Activated CD4-positive, alpha-beta memory T cell treated with anti-CD3 and anti-CD28 coated beads for 36 hours (primary cell): ENCODE measurements at places on chromosomes 13 and 19.

DNA sequence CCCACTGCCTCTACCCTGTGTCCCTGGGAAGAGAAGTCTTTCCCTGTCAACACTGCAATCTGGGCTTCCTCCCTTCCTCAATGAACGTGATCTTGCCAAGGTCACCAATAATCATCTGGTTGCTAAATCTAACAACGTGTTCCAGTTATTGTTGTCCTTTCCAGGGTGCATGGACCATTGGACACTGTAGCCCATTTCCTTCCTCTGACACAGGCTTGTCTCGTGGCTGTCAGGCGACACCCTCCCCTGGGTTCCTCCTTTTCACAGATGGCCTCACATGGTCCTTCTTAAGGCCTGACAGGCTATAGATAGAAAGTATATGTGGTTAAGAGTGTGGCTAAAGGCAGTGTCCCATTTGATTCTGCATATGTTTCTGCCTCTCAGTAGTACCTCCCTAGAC is 67.7 kb upstream of the STARD13 start:
- H3K27ac ChIP-seq = no peak overlapping the region
- H3K27me3 ChIP-seq = peaks cover 47% of the 10 kb centered on the region
- no peak for DNase-seq
- peaks cover 2% of the 10 kb centered on the region for H3K4me1 ChIP-seq
- no peak overlapping the region for H3K4me3 ChIP-seq

DNA sequence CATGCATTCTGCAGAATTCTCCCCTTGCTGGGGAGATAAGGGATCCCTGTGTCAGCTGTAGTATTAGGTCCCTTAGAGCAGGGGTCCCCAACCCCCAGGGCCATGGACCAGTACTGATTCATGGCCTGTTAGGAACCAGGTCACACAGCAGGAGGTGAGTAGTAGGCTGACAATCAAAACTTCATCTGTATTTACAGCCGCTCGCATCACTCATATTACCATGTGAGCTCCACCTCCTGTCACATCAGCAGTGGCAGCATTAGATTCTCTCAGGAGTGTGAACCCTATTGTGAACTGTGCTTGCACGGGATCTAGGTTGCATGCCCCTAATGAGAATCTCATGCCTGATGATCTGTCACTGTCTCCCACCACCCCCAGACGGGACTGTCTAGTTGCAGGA is 37.9 kb downstream of the CPAMD8 start:
- no peak overlapping the region for H3K4me3 ChIP-seq
- no peak overlapping the region for H3K27ac ChIP-seq
- peaks cover 3% of the 10 kb centered on the region for H3K27me3 ChIP-seq
- no peak for DNase-seq

- no peak overlapping the region for H3K4me3 ChIP-seq
- peaks cover 97% of the 10 kb centered on the region for H3K36me3 ChIP-seq
- no peak for DNase-seq
- no peak overlapping the region for H3K27ac ChIP-seq
- no peaks in the 10 kb centered on the region for H3K4me1 ChIP-seq
- H3K27me3 ChIP-seq = no peaks in the 10 kb centered on the region
Measured at GRCh38 chr19:53076984-53077383, 26.2 kb downstream of the ZNF160 start.

- no peak overlapping the region for H3K4me3 ChIP-seq
- no peaks in the 10 kb centered on the region for H3K36me3 ChIP-seq
- peaks cover 3% of the 10 kb centered on the region for H3K4me1 ChIP-seq
Measured at GRCh38 chr13:50326811-50327210, 311.6 kb downstream of the KCNRG start.

DNA sequence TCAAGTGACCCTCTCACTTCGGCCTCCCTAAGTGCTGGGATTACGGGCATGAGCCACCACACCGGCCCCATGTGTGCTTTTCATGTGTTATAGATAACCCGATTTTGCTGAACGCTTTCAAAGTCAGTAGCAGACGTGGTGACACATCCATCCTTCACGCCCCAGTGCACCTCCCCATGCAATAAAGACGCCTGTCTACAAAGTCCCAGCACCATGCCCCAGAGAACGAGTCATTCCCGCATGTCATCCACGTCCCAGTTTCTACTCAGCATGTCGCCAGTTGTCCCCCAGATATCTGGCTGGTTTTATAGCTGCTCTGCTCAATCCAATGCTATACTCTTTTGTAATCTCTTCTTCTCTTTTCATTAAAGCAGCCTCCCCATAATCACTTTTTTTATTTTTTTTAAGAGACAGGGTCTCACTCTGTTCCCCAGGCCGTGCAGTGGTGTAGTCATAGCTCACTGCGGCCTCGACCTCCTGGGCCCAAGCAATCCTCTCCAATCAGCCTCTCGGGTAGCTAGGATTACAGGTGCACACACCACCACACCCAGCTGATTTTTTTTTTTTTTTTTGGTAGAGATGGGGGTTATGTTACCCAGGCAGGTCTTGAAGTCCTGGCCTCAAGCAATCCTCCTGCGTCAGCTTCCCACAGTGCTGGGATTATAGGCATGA is 42.5 kb downstream of the DNM2 start:
- peak overlapping the region; percentile 71 for H3K4me3 ChIP-seq
- peak; percentile 71 for DNase-seq
- peaks cover 22% of the 10 kb centered on the region for H3K36me3 ChIP-seq
- no peaks in the 10 kb centered on the region for H3K27me3 ChIP-seq
- peak overlapping the region; percentile 86 for H3K27ac ChIP-seq

DNA sequence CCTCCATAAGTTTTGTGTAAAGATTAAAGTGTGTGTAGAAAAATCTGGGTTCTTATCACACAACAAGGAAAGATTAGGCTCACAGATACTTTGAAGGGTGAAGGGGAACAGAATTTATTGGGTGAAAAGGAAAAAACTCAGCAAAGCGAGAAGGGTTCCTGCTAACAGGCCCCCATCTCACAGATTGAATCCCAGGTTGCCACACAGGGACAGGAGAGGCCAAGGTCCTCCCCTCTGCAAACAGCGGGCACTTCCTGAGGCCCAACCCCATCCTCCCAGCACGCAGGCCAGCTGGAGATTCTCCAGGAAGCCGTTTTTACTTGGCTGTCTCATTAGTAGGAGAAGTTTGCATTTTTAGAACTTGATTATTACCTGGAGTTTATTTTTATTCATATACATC is 15.2 kb upstream of the ERCC5 start:
- peaks cover 5% of the 10 kb centered on the region for H3K36me3 ChIP-seq
- H3K27ac ChIP-seq = no peak overlapping the region
- H3K4me3 ChIP-seq = no peak overlapping the region
- no peaks in the 10 kb centered on the region for H3K27me3 ChIP-seq
- H3K4me1 ChIP-seq = no peaks in the 10 kb centered on the region

DNA sequence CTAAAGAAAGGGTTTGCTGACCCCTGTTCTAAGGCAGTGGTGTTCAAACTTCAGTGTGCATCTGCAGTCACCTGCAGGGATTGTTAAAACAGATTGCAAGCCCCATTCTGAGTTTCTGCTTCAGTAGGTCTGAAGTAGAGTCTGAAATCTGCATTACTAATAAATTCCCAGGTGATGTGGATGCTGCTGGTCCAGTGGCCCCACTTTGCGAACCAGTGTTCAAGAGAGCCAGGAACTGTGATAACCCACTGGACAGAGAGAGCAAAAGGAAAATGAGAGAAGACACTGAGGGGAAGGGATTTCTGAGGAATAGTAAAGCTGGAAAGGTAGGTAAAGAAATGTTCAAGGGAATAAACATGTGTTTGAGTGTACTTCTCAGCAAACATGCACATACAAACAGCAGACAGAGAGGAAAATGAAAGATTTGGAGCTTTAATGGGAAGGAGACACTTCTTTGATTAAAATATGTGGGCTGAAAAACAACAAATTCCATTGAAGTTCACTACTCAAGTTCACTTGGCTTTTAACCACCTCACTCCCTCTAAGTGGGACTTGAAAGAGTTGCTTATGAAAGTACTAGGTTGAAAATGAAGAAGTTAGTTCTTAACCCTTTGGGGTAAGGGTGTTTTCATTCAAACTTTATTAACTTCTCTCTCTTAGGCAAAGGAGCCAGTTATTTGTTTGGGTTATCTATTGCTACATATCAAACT is 26.4 kb upstream of the FAM216B start:
- no peak overlapping the region for H3K4me3 ChIP-seq
- no peaks in the 10 kb centered on the region for H3K36me3 ChIP-seq
- H3K27me3 ChIP-seq = peaks cover 5% of the 10 kb centered on the region
- no peak for DNase-seq
- peaks cover 2% of the 10 kb centered on the region for H3K4me1 ChIP-seq
- no peak overlapping the region for H3K27ac ChIP-seq

- no peaks in the 10 kb centered on the region for H3K36me3 ChIP-seq
- H3K27me3 ChIP-seq = peaks cover 2% of the 10 kb centered on the region
- no peak for DNase-seq
- H3K4me1 ChIP-seq = no peaks in the 10 kb centered on the region
Measured at GRCh38 chr13:44404261-44405132, 30.9 kb downstream of the SERP2 start.

DNA sequence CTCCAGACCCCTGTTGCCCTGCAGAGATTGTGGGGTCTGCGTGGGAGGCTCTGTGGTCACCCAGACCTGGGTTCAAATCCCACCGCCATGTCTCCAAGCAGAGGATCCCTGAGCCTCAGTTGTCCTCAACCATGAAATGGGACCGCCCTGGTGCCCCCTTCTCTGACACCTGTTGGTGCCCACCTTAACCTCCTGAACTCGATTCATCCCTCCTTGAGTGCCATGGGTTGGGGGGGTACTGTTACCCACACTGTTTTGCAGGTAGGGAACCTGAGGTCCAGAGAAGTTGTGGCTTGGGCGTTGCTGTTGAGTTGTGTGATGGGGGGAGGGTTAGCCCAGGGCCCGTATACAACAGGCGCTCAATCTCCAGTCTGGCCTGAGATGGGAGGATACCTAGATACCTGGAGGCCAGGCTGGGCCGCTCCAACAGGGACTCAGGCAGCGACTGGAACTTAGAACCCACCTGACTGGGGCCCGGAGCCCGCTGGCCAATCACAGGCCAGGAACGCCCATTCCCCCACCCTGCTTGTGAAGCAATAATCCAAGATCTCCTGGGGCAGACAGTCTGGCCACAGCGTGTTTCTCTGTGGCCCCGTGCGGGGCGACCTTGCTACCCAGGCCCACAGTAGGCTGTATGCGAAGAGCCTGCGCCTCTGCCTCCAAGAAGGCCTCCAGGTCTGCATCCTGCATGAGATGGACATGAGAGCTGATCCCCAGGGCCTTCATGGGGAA is 2.8 kb downstream of the ARID3A start:
- H3K27ac ChIP-seq = no peak overlapping the region
- peaks cover 8% of the 10 kb centered on the region for H3K36me3 ChIP-seq
- no peak for DNase-seq
- H3K4me3 ChIP-seq = no peak overlapping the region
- no peaks in the 10 kb centered on the region for H3K27me3 ChIP-seq

- no peaks in the 10 kb centered on the region for H3K36me3 ChIP-seq
- H3K27ac ChIP-seq = peak overlapping the region; percentile 86
- peak; percentile 87 for DNase-seq
- H3K4me1 ChIP-seq = peaks cover 66% of the 10 kb centered on the region
Measured at GRCh38 chr13:40518481-40518882, 148.0 kb downstream of the FOXO1 start.

- peaks cover 8% of the 10 kb centered on the region for H3K36me3 ChIP-seq
- H3K27ac ChIP-seq = no peak overlapping the region
- H3K4me3 ChIP-seq = no peak overlapping the region
- peak; percentile 46 for DNase-seq
Measured at GRCh38 chr19:23823952-23824389, 65.3 kb upstream of the ZNF681 start.

GRCh38 chr19:5447700-5448311 is 7.4 kb upstream of the ZNRF4 start:
- no peaks in the 10 kb centered on the region for H3K36me3 ChIP-seq
- no peaks in the 10 kb centered on the region for H3K4me1 ChIP-seq
- peaks cover 17% of the 10 kb centered on the region for H3K27me3 ChIP-seq
- no peak overlapping the region for H3K4me3 ChIP-seq
- no peak overlapping the region for H3K27ac ChIP-seq

- no peak overlapping the region for H3K4me3 ChIP-seq
- DNase-seq = no peak
- no peak overlapping the region for H3K27ac ChIP-seq
- no peaks in the 10 kb centered on the region for H3K27me3 ChIP-seq
Measured at GRCh38 chr13:29909081-29909730, 58.8 kb upstream of the UBL3 start.

DNA sequence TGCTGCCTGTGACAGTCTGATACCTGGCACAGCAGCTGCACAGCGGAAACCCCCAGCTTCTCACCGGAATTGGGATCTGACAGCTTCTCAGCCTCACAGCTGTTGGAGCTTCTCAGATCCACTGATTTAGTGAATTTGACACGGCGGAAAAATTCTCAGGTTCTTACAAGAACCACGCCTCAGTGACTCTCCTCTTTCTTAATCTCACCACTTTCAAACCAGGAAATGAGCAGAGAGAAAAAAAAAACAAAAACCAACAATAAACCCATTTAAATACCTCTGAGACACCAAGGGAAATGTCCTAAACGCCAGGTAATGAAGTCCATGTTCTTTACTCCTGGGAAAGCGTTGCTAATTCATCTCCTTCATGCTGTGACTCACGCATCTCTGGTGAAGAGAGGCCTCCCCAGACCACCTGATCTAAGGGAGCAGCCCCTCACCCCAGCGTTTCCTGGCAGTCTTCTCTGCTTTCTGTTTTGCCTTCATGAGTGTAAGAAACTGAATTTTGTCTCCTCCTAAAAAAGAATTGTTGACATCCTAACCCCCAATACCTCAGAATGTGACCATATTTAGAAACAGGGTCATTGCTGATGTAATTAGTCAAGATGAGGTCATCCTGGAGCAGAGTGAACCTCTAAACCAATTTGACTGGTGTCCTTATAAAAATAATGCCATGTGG is 15.9 kb upstream of the IZUMO2 start:
- no peaks in the 10 kb centered on the region for H3K4me1 ChIP-seq
- no peak for DNase-seq
- H3K27me3 ChIP-seq = peaks cover 24% of the 10 kb centered on the region
- no peaks in the 10 kb centered on the region for H3K36me3 ChIP-seq

DNA sequence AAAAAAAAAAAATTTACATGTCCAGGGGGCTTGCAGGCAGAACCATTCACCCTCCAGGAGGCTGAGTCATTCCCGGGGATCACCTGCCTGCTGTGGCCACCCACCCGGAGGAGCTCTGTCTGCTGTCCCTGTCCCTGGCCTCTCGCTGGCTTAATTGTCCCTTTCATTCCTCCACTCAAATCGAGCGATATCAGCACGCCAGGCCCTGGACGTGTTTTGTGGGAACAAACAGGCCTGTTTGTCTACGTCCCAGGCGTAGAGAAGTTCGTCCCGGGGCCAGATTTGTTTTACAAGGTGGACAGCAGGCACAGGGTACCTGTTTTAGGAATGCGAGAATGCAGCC is 21.2 kb downstream of the SULT2B1 start:
- no peaks in the 10 kb centered on the region for H3K36me3 ChIP-seq
- no peak for DNase-seq
- no peaks in the 10 kb centered on the region for H3K4me1 ChIP-seq
